ENCODE measurements at places on chromosomes 11 and 22.

DNA sequence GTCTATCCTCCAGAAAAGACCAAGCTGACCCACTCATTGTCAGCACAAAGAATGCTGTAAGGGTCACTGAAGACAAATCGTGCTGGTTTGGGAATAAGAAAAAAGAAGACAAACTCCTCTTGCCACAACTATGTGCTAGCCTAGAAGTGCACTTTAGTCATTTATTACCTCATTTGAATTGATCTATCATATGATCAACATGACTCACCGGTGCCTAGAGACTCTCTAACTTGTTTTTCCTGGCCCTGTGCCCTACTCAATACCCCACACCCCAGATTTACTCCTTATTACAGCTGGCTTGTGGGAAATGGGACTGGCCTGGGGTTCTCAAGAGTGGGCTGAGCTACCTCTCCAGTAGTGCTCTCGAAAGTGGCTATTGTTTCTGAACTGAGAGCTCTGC lies 35.9 kb upstream of the HORMAD2 start:
- ATAC-seq = peak; percentile 87

DNA sequence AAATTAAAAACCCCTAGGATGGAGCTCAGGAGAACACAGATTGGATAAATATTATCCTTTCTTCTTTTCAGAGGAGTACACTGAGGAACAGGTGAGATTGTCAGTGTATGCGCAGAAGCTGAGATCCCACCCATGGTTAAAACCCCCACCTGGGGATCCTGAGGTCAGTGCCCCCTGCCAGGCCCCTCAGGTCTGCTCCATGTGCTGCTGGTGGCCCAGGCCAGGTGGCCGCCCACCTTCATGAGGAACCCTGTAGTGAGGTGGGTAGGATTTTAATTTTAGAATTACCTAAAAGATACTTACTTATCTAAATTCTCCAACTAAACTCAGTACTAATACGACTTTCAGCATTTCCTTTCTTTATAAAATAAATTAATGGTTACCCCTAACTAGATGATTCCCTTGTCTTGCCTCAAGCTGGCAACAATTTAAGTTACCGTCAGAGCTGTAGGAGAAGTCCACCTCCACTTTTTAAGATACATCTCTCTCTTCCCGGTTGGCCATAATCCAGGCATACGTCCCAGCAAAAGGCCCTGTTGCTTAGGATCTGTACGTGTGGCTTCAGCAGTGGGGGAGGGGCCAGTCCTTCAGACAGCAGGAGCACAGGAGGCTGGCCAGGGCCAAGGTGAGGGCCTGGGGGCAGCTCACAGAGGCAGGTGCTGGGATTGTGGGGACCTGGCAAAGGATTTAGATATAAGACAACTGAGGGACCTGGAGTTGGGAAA lies 61.5 kb upstream of the PITPNB start:
- ATAC-seq = no peak

DNA sequence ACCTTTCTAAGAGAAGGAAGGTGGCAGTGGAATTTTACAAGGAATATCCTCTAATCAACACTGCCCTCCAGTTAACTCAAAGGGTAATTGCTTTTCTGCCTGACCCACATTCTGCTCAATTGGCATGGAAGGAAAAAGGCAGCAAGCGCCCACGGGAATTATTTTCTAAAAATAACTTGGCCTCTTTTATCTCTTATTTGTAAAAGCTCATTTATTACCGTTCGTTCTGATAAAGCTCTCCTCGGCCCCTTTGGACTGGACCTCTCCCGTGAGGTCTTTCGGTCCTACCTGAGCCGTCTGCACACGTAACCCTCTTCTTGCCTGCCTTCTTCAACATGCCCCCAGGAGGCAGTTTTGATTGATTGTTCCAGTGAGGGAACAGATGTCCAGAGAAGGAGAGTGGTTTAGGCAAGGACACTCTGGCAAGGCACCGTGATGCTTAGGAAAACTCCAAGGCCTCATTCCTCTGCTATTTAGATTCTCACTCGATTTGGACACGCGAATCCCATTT lies 53.2 kb upstream of the CRTAM start:
- ATAC-seq = no peak

GRCh38 chr11:28529046-28529445 lies 420.9 kb downstream of the METTL15 start:
- ATAC-seq = no peak

- peak; percentile 49 for ATAC-seq
Observed at GRCh38 chr11:67303835-67304411, 593 bp downstream of the SSH3 start.

GRCh38 chr11:69645801-69646492 lies 5.0 kb downstream of the CCND1 start:
- no peak for ATAC-seq

DNA sequence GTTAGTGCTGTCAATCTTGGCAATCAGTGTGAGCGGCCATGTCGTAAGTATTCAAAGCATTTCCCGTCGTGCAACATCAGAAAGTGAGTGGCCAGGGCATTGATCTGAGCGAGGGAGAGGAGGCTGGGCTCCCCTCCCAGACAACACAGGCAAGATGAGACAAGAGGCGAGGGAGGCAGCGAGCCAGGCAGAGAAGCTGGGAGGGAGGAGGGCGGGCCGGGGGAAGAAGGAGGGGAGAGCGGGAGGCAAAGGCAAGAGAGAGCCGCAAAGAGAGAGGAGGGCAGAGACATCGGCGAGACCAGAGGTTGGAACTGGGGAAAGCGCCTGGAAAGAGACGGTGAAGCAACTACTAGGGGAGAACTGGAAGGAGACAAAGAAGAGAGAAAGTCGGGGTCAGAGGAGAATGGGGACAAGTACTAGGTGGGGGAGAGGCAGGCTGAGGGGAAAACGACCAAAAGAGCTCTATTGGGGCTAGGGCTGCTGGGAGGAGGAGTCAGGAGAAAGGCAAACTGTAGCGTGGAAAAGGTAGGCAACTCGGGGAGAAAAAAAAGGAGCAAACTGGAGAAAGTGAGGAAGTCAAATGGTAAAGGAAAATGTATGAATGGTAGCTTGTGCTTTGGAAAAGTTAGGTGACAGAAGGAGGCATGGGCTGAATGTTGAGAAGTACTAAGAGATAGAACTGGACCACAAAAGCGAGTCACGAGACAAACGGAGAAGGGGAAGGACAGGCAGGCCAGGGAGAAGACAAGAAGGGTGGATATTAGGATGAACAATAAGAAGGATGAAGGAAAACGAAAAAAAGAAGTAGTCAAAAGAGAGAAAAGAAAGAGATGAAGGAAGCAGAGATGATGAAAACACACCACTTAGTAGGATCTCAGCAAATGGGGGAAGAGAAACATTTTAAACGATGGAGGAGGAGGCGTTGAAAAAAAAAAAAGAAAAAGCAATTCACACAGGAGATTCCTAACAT lies 130.5 kb upstream of the C11orf58 start:
- ATAC-seq = peak; percentile 36

DNA sequence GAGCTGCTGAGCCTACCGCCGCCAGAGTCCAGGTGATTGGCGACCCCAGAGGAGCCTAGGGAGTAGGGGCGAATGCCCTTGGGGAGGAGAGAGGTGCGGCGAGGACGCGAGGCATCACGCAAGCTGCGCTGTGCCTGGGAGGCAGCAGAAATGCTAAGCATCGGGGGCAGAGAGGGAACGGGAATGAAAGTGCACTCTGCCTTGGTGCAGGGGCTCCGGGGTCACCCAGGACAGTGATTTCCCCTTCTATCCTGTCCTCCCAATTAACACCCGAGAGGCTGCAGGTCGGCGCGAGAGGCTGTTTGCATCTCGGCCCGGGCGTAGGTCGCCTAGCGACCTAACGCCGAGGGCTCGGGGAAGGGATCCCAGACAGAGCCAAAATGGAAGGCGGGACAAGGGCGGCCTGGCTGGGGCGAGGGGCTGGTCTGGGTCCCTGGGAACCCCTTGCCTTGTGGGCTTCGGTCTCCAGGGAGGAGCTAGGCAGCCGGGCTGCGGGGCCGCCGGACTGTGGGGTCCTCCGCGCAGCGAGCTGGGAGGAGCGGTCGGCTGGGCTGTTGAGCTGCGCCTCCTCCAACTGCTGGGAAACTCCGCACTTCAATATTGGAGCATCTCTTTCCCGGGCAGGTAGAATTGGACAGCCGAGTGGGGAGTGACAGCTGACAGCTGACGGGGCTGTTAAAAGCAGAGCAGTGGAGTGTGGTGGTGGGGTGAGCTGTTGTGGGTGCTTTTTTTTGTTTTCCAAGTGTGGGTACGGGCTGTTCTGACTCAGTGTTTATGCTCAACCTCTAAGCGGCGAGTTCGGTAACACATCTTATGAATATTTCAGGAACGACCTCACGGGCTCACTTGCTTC lies 657 bp downstream of the ELMOD1 start:
- ATAC-seq = peak; percentile 69

GRCh38 chr11:99973993-99974392 lies 713.1 kb upstream of the ARHGAP42 start:
- no peak for ATAC-seq

- no peak for ATAC-seq
Observed at GRCh38 chr11:45881708-45882368, 3.6 kb upstream of the MAPK8IP1 start.

- peak; percentile 65 for ATAC-seq
Observed at GRCh38 chr22:39308614-39309363, 10.6 kb downstream of the RPL3 start.

DNA sequence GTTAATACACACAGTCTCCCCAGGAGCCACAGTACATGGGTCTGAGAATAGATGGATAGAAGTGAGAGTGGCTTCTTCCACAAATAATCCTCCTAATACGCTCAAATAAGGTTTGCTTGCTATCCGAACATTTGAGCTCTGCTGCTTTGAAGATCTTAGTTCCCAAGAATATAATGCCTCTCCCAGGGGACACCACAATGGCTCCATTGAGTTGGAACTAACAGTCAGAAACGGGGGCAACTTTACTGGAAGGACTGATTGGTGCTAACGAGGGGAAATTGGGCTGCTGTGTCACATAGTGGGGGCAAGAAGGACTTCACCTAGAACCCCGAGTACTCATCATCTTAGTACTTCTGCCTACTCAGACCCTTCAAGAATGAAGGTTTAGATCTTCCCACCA lies 66.2 kb downstream of the IGLL5 start:
- ATAC-seq = no peak

DNA sequence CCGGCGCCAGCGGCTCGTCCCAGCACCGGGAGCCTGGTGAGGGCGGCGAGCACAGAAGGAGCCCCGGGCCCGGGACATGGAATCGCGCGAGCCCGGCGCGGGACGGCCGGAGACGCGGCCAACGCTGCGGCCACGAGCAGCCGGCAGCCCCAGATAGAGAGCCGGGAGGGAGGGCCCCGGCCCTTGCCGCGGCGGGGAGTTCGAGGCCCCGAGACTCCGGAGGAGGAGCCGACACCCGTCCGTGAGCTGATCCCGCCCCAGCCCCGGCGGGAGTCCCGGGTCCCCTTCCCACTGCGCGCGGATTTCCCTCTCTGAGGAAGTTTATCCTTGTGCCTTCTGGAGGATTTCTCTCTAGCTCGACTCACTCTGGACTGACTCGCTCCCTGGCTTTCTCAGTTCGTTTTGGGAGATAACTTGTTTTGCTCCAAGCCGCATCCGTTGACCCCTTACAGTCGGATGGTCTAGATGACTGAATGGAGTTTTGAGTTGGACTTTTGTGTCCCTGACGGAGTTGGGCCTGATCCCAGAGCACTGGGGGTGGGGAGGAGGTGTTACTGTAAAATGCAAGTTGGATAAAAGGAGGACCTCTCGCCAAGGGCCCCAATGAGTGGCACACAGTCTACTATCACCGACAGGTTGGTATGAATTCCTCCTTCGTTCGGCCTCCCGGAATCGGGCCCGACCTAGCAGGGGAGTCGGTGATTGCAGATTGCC lies 585 bp downstream of the ARHGEF12 start:
- ATAC-seq = peak; percentile 39

GRCh38 chr22:50723991-50724390 lies 14.0 kb upstream of the ACR start:
- no peak for ATAC-seq

DNA sequence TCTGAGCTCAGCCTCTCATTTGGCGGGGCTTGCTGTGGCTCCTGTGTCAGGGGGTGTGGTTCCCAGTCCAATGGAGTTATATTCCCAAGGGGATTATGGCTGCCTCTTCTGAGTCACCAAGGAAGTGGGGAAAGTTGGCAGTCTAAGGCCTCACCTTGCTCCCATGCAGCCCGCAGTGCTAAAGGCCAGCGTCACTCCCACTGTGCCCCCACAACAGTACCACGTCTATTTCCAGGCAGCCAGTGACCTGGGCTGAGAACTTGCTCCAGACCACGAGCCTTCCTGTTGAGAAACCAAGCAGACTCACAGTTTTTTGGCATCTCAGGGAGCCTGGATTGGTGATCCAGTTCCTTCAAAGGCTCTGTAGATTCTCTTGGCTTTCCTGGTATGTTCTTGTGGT lies 45.6 kb downstream of the OR2AT4 start:
- ATAC-seq = no peak

GRCh38 chr11:7573558-7574296 lies 59.9 kb downstream of the PPFIBP2 start:
- no peak for ATAC-seq

GRCh38 chr11:14148653-14149273 lies 186.2 kb downstream of the SPON1 start:
- peak; percentile 86 for ATAC-seq

DNA sequence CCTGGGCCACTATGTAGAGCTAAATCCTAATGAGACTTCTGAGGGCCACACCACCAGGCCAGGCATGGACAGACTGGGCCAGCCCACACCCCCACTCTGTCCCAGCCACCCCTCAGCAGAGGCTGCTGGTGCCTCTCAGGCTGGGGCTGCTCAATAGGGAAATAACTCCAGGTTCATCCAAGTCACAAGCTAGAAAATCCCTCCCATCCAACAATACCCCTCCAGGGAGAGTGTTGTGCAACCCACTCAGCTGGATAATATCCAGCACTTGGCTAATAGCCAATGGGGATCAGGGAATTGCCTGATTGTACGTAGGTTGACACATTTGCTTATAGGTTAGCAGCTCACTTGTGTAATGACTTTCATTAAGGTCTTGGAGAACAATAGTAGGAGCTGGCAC lies 64.1 kb upstream of the WNT11 start:
- ATAC-seq = no peak

- no peak for ATAC-seq
Observed at GRCh38 chr11:38824573-38824972, 2226.5 kb upstream of the RAG2 start.

DNA sequence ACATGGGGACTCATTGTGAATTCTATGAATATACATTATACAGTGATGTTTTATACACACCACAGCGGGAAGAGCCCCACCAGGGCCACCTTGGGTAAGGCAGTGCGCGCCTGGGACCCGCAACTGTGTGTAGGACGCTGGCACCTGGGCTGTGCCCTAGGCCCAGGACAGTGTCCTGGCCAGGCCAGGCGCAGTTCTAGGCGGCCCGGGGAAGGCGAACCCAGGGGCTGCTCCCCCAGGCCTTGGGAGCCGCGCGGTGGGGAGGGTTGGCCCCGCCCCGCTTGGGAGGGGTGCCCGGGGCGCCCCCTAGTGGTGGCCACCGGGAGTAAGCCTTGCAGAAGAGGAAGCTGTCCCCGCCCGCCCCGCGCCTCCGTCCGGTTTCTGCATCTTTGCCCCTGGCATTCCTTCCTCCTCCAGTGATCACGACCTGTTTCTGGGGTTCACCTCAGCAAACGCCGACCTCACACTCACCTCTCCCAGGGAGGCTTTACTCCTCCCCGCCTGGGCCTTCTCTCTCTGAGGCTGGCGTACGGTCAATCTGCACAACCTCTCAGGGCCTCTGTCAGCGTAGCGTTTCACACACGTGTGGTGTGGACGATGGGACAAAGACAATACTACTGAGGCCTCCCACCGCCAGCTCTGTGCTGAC lies 9.5 kb upstream of the EHD1 start:
- ATAC-seq = peak; percentile 95

GRCh38 chr11:83819931-83820549 lies 533.9 kb upstream of the CCDC90B start:
- ATAC-seq = peak; percentile 74

GRCh38 chr11:65793625-65794400 lies 7.0 kb downstream of the OVOL1 start:
- no peak for ATAC-seq

GRCh38 chr11:16825968-16826367 lies 87.5 kb downstream of the C11orf58 start:
- ATAC-seq = no peak

Data from SK-N-SH treated with all-trans-retinoic acid at 6 μM for 48 hours (cell line).